Hindlimb muscle (tissue), 1 donor: ENCODE measurements at places on chromosomes 7 and 10. TPM values are rescaled to one million over a fixed set of nuclear protein-coding genes. Genes with fewer than 3 reads are reported as not detected.

Gene SKIDA1
- 2.2 TPM for polyA plus RNA-seq

Gene UCMA
- not detected for polyA plus RNA-seq

Gene AKR1C2
- 5.7 TPM for polyA plus RNA-seq

Gene LIPN
- not detected for polyA plus RNA-seq

Gene PNLIPRP3
- polyA plus RNA-seq, result 0.17 TPM

Gene TRDMT1
- 7.2 TPM for polyA plus RNA-seq

Gene TFPI2
- polyA plus RNA-seq, result 1.8 TPM

Gene CALML5
- 0.99 TPM for polyA plus RNA-seq

Gene WEE2
- polyA plus RNA-seq, result 0.22 TPM

Gene AMPH
- 4.8 TPM for polyA plus RNA-seq

Gene ZNF239
- polyA plus RNA-seq, result 8.1 TPM

Gene ADGRA1
- polyA plus RNA-seq, result 4.0 TPM

Gene TRIM50
- 0.57 TPM for polyA plus RNA-seq

Gene EDRF1
- 17.4 TPM for polyA plus RNA-seq

Gene FAM25A
- not detected for polyA plus RNA-seq

Gene ZNF117
- 14.6 TPM for polyA plus RNA-seq

Gene RNF148
- polyA plus RNA-seq, result not detected

Gene MRC1
- 13.7 TPM for polyA plus RNA-seq
